ENCODE measurements at places on chromosomes 16 and 17. TPM values are rescaled to one million over a fixed set of nuclear protein-coding genes. Genes with fewer than 3 reads are reported as not detected.
A peak's percentile ranks its signal among the peaks of the same experiment; 100 is the strongest.

DNA sequence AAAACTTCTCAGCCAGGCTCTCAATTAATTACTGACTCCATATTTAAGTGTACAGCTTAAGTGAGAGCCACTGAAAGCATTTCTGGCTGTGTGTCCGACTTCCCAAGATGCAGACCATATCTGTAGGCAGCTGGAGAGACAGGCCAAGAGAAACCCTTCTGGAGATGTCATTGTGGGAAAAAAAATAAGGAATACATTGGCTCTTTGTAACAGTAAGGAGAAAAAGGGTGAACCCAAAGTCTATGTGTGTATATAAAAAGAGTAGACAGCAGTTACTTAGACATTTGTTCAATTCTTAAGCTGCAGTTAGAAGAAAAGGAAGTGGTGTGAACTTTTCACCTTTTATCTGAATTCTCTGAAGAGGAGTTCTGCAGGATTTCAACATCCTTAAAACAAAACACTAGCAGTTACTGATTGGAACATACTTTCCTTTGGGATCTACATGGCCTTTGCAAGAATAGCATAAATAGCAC is 21.7 kb downstream of the FAM117A start:
- DNase-seq = no peak
- peak overlapping the region; percentile 94 for H3K27ac ChIP-seq
- no peak overlapping the region for H3K4me3 ChIP-seq
- no peaks in the 10 kb centered on the region for H3K36me3 ChIP-seq
- H3K27me3 ChIP-seq = no peaks in the 10 kb centered on the region

Gene NPIPB6
- total RNA-seq = 4.1 TPM

GRCh38 chr17:58153046-58153445 is 4.9 kb downstream of the OR4D1 start:
- no peak overlapping the region for H3K4me3 ChIP-seq
- H3K4me1 ChIP-seq = peaks cover 51% of the 10 kb centered on the region
- DNase-seq = no peak
- H3K27ac ChIP-seq = peak overlapping the region; percentile 87
- no peaks in the 10 kb centered on the region for H3K36me3 ChIP-seq

GRCh38 chr16:86510465-86511261 is at the start of gene FOXF1:
Gene FOXF1 (plus strand): TSS chr16:86510527. CDS start chr16:86510570, 43 bp downstream.
- no peak within 1 kb of the TSS for H3K4me3 ChIP-seq
- peaks cover 47% of the 10 kb centered on the region for H3K27me3 ChIP-seq
- peaks cover 17% of the 10 kb centered on the region for H3K4me1 ChIP-seq
- peak; percentile 17 for DNase-seq

DNA sequence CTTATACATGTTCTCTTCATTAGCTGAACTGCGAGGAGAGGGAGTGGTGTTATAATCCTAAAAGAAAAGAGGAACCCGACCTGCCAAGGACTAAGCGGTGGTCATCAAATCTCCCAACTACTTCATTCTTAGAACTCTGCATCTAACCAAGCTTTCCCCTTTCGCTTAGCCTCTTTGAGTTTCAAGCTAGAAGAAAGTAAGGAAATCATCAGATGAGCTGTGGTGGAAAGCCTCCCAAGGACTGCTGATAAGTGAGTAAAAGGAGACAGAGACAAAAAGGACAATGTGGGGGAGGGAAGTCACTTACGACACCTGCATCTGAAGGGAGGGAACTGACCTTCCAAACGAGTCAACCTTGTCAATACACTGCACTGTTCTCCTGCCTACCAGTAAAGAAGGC is 121.3 kb downstream of the TRIM37 start:
- no peaks in the 10 kb centered on the region for H3K36me3 ChIP-seq
- H3K27me3 ChIP-seq = no peaks in the 10 kb centered on the region
- H3K4me3 ChIP-seq = no peak overlapping the region
- H3K4me1 ChIP-seq = no peaks in the 10 kb centered on the region

GRCh38 chr16:20799599-20799998 is 6.7 kb downstream of the ERI2 start:
- H3K36me3 ChIP-seq = no peaks in the 10 kb centered on the region
- no peaks in the 10 kb centered on the region for H3K27me3 ChIP-seq

Gene MEIOB
- total RNA-seq = not detected

GRCh38 chr16:83538707-83539106 is 269.1 kb upstream of the HSBP1 start:
- no peaks in the 10 kb centered on the region for H3K4me1 ChIP-seq
- H3K27me3 ChIP-seq = no peaks in the 10 kb centered on the region
- H3K27ac ChIP-seq = no peak overlapping the region

GRCh38 chr16:27448532-27449433 is 46.8 kb downstream of the IL21R start:
- no peak for DNase-seq
- H3K27ac ChIP-seq = peak overlapping the region; percentile 98

GRCh38 chr16:69579783-69580481 is 14.2 kb downstream of the NFAT5 start:
- H3K27ac ChIP-seq = no peak overlapping the region
- no peak overlapping the region for H3K4me3 ChIP-seq
- H3K36me3 ChIP-seq = peaks cover 2% of the 10 kb centered on the region
- DNase-seq = no peak
- H3K4me1 ChIP-seq = no peaks in the 10 kb centered on the region
- H3K27me3 ChIP-seq = no peaks in the 10 kb centered on the region

GRCh38 chr17:14303343-14304221 is 2.7 kb downstream of the HS3ST3B1 start:
- H3K4me3 ChIP-seq = peak overlapping the region; percentile 58
- H3K27ac ChIP-seq = no peak overlapping the region
- H3K4me1 ChIP-seq = peaks cover 44% of the 10 kb centered on the region
- H3K36me3 ChIP-seq = no peaks in the 10 kb centered on the region
- DNase-seq = peak; percentile 82

Gene CHST5
- not detected for total RNA-seq

GRCh38 chr16:62029947-62030346 is 6.3 kb downstream of the CDH8 start:
- H3K27me3 ChIP-seq = no peaks in the 10 kb centered on the region
- no peak for DNase-seq
- H3K27ac ChIP-seq = no peak overlapping the region
- no peak overlapping the region for H3K4me3 ChIP-seq

Gene FMNL1
- 836 TPM for total RNA-seq

Gene CLEC16A
- total RNA-seq = 35.9 TPM

DNA sequence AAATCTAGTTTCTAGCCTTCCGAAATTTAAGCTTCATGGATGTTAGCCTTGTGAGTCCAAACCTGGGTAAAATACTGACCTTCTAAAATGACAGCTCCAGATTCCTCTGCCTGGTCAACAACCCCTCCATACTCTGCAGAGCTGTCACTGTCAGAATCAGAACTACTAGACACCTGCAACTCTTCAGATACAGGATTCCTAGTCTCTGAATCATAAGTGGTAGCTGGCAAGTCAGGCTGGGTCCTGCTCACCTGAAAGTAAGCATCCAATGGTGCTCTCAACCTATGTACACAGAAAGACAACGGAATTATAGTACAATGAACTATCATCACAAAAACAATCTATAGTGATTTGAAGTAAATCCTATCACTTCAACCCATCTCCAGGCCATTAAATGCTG is 14.8 kb downstream of the RFWD3 start:
- no peak overlapping the region for H3K27ac ChIP-seq
- H3K27me3 ChIP-seq = no peaks in the 10 kb centered on the region
- H3K4me1 ChIP-seq = no peaks in the 10 kb centered on the region
- DNase-seq = no peak

- no peaks in the 10 kb centered on the region for H3K27me3 ChIP-seq
- no peak for DNase-seq
- H3K27ac ChIP-seq = no peak overlapping the region
- peaks cover 28% of the 10 kb centered on the region for H3K36me3 ChIP-seq
These were observed 32.1 kb downstream of the HELZ start for GRCh38 chr17:67212714-67213417.

Gene ZNF768
- total RNA-seq = 5.6 TPM

- DNase-seq = peak; percentile 60
- H3K27ac ChIP-seq = no peak overlapping the region
- H3K36me3 ChIP-seq = no peaks in the 10 kb centered on the region
- no peak overlapping the region for H3K4me3 ChIP-seq
These were observed 22.8 kb upstream of the PVALEF start for GRCh38 chr17:81142301-81143199.

- H3K4me3 ChIP-seq = no peak overlapping the region
- DNase-seq = no peak
- no peaks in the 10 kb centered on the region for H3K27me3 ChIP-seq
These were observed 30.7 kb upstream of the ICAM2 start for GRCh38 chr17:64051153-64051552.

DNA sequence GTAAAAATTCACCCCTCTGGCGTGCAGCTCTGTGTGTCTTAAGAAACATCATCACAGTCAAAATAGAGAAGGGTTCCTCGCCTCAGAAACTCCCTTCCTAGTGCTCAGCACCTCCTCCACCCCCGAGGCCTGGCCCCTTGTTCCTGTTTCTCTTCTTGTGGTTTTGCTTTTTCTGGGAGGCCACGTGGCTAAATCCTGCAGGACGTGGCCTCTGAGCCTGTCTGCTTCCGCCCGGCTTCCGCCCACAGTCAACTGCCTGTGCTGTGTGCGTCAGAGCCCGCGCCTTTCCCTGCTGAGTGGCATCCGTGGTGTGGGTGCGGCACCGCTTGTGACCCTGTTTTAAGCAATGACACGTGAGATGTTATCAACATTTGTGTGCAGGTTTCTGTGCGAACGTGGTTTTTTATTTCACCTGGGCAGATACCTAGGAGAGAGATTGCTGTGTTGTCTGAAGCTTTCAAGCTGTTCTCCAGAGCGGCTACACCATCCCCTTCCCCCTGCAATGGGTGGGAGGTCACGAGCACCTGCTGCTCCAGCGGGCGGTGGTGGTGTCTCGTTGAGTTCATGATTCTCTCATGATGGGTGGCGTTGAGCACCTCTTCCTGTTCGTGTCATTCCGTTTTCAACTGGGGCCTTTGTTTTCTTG is 21.7 kb downstream of the ACSF3 start:
- peaks cover 50% of the 10 kb centered on the region for H3K36me3 ChIP-seq
- H3K4me3 ChIP-seq = peak overlapping the region; percentile 8
- no peaks in the 10 kb centered on the region for H3K27me3 ChIP-seq
- peak; percentile 97 for DNase-seq
- H3K27ac ChIP-seq = peak overlapping the region; percentile 81

DNA sequence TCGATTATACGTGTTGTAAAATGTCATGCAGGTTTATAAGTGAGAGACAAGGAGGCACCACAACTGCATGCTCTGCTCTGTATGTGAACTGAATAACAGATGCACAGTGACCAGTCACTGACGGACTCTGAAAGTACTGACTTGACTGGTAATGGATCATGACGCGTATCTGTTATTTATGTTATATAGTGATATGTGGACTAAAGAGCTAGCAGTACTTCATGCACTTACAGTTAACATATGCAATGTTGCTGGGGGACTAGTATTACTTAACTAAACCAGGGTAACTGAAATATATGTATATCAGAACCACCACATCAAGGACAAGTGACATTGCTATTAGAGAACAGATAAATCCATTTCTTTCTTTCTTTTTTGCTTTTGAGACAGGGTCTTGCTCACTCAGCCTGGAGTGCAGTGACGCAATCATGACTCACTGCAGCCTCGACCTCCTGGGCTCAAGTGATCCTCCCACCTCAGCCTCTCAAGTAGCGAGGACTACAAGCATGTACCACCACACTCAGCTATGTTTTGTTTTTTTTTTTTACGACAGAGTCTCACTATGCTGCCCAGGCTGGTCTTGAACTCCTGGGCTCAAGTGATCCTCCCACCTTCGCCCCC is 17.2 kb downstream of the COIL start:
- H3K4me1 ChIP-seq = no peaks in the 10 kb centered on the region
- H3K4me3 ChIP-seq = no peak overlapping the region
- H3K27me3 ChIP-seq = no peaks in the 10 kb centered on the region
- peaks cover 29% of the 10 kb centered on the region for H3K36me3 ChIP-seq

DNA sequence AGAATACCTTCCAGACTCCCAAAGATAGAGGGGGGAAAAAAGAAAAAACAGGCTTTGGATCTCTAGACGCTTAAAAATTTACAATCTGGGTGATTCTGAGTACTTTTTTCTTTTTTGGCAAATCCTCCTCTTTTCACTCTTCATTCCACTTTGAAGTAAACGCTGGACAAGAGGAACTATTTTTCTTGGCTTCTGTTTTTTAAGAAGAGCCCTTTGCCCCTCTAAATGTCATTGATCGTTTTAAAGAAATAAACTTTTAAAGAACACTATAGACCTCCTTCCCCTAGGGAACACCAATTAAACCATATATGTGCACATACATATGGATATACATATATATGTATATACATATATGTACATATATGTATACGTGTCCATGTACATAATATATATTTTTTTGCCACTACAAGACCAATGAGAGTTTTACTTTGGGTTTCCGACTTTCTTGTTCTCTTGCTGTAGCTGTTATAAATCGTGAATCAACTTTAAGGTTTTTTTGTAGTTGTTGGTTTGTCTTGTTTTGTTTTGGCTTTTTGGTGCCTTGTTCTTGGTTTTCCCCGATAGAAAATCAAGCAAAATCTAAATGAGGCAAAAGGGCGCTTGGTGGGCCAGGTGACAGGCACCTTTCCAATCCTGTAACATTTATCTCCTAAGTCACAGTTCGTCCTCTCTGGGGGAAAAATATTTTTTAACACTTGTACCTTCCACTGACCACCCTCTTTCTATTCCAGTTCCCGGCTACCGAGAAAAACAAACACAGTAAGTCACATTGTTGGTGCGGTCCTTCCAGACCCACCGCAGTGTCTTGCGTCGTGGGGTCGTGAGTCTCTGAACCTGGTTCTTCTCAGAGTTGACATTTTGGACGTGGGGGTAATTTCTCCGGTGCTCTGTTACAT is 4.4 kb downstream of the FOXF1 start:
- H3K27ac ChIP-seq = no peak overlapping the region
- H3K4me1 ChIP-seq = peaks cover 11% of the 10 kb centered on the region
- H3K36me3 ChIP-seq = no peaks in the 10 kb centered on the region
- H3K4me3 ChIP-seq = no peak overlapping the region
- DNase-seq = no peak

- peaks cover 4% of the 10 kb centered on the region for H3K4me1 ChIP-seq
- no peak for DNase-seq
- no peak overlapping the region for H3K4me3 ChIP-seq
- H3K36me3 ChIP-seq = peaks cover 1% of the 10 kb centered on the region
These were observed 54.3 kb upstream of the NOL11 start for GRCh38 chr17:67663457-67663856.
